OCI-M1 (cell line): ENCODE measurements at places on chromosomes 2 and 18.

DNA sequence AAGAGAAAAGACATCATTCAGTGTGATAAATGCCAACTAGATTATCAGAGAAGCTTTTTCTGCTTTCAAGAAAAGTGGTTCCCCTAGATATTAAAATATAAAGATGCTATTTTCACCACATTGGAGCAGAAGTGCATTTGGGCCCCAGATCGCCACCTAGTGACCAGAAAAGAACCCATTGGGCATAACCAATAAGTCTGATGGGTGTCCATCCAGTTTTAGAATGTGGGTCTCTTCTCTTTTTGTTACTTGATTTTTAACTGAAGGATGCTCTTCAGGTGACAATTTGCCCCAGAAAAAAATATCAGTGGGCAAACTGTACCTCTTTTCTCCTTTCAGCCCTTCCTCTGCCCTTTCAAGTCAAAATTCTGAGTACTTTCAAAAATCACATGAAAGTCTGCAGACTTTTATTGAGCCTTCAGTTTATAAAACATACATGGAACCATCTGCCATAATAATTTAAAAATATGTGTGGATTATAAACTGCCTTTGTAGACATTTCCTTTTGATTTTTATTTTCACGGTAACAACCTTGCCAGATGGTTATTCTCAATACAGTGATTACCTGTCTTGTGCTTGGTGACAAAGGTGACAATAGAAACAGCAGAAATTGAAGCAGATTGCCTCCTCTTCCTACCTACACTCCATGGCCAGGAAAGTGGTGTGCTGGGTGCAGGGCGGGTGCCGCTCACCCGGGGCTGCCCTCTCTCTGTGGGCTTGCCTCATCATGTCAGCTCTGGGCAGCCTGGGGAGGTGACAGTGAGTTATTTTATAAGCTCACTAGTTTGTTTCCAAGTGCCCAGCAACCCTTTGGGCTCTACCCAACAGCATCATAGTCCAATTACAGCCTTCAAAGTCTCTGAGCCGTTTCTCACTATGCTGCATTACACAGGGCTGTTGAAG, 124.5 kb downstream of the DCDC2C start:
- peak; percentile 55 for DNase-seq

DNA sequence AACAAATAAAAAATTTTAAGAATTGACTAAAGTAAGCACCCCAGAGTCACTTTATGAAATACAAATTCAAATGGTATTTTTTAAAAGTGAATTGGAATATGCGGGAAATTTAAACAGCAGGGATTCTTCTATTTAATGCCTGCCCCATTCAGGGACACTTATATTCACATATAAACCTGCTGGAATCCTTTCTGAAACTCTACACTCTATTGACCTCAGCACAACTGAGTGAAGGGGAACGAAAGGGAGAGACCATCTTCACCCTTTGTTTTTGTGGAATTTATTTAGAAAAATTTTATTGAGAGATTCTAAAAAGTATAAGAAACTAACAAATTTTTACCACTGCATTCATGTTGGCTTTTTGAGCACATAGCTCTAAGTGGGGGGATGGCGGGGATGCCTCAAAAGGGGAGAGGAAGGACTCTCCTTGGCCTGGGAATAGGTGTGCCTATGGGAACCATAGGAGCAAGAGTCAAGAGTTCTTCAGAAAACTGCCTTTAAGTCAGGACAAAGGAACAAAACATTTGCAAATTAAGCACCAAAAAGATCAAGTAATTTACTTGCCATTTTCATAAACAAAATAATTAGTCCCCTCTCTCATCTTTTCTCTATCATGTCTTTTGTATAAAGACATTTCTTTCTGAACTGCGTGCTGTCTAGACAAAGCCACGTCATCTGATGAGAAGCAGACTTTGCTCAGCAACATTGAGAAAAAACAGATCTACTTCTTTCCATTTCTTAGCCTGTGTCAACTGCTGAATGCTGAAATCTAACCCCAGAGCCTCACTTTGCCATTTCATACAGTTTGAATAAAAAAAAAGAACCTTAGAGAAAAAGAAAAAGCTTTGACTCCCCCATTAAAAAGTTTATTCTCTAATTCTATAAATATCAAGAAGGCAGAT, 21.6 kb upstream of the FLACC1 start:
- no peak for DNase-seq

- DNase-seq: peak; percentile 46
Measured at GRCh38 chr18:32920796-32921787, 148.3 kb upstream of the KLHL14 start.

GRCh38 chr18:23540867-23541266, 37.6 kb downstream of the RMC1 start:
- peak; percentile 99 for DNase-seq

GRCh38 chr2:63667132-63667700, 78.5 kb downstream of the MDH1 start:
- DNase-seq: no peak
